Panc1 (cell line): ENCODE measurements at places on chromosomes 2 and 18.
A peak's percentile ranks its signal among the peaks of the same experiment; 100 is the strongest.

GRCh38 chr2:214742119-214742518 lies 67.4 kb downstream of the BARD1 start:
- no peak for DNase-seq

GRCh38 chr2:218252509-218253231 lies 8.1 kb upstream of the GPBAR1 start:
- DNase-seq = no peak

DNA sequence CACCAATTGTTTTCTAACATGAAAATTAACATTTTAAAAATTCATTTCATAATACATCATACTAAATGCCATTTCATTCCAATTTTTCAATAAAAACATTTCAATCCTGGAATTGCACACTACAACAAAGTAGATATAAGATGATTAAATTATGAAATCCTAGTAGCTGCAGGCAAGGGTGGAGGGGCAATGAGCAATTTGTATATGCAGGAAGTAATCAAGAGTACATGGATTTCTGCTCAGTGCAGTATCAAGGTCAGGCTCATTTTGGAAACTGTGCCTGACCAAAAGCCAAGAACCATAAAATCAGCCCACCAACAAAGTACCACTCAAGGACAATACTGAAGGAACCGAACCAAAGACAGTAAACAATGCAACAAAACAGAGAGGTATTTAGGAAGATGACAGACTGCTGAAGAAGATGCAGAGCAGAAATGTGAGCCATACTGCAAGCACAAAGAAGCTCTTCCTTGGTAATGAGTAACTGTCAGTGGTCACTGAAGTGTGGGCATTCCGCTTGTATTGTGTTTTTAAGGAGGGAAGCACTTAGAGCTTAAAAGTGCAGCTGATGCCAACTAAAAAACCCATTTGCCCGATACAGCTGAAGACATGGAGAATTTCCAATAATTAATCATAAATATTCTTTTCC lies 34.5 kb upstream of the DSEL start:
- no peak for DNase-seq

DNA sequence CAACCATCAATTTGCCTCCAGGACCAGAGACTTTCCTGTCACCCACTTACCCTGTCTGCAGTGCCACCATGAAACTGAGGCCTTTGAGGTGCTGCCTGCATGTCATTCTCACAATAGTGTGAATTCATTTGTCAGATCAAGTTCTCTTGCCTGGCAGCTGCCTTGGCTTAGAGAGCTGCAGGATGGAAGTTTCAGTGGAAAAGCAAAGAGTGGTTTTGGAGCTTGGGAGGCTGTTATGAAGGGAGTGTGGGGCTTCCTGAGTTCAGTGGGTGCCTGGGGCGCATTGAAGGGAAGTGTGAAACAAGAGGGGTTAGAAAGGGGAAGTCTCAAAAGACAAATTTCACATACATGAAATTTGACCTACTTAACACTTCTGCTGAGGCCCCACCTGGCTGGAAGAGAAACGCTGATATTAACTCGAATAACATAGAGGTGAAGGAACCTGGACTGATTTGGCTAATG lies 7.9 kb upstream of the LBH start:
- no peak for DNase-seq

GRCh38 chr2:165390875-165391274 lies 78.6 kb upstream of the CSRNP3 start:
- DNase-seq = no peak

- no peak for DNase-seq
These were observed 40.4 kb upstream of the FAM124B start for GRCh38 chr2:224442071-224442967.

GRCh38 chr18:43001821-43002220 lies 113.7 kb downstream of the RIT2 start:
- no peak for DNase-seq

GRCh38 chr2:198615972-198616371 lies 811.6 kb downstream of the PLCL1 start:
- DNase-seq = no peak

GRCh38 chr18:32884543-32884942 lies 111.7 kb upstream of the KLHL14 start:
- no peak for DNase-seq

DNA sequence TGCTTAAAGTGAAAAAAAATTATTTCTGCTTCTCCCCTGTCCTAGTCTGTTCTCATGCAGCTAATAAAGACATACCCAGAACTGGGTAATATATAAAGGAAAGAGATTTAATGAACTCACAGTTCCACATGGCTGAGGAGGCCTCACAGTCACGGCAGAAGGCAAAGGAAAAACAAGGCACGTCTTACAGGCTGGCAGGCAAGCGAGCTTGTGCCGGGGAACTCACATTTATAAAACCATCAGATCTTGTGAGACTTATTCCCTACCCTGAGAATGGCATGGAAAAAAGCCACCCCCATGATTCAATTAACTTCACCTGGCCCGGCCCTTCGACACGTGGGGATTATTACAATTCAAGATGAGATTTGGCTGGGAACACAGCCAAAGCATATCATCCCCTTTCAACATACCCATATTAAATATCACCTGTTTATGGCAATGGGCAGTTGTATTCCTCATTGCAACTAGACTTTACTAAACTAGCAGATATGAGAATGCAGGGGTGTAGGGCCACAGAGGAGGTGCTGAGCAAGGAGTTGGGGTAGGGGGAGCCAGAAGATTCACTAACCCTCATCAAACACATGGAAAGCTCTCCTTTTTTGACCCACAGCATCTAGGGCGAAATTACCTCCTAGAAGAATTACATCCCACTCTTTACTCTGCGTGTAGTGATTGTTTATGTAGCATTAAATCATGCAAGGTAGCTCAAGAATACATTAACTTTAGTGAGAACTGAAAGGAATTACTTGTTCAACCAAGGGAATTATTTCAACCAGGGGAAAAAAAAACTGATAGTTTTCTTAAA lies 183.3 kb upstream of the DOK6 start:
- no peak for DNase-seq

GRCh38 chr2:84115173-84115857 lies 343.8 kb downstream of the SUCLG1 start:
- no peak for DNase-seq

GRCh38 chr2:7539077-7539476 lies 621.9 kb downstream of the RNF144A start:
- no peak for DNase-seq

DNA sequence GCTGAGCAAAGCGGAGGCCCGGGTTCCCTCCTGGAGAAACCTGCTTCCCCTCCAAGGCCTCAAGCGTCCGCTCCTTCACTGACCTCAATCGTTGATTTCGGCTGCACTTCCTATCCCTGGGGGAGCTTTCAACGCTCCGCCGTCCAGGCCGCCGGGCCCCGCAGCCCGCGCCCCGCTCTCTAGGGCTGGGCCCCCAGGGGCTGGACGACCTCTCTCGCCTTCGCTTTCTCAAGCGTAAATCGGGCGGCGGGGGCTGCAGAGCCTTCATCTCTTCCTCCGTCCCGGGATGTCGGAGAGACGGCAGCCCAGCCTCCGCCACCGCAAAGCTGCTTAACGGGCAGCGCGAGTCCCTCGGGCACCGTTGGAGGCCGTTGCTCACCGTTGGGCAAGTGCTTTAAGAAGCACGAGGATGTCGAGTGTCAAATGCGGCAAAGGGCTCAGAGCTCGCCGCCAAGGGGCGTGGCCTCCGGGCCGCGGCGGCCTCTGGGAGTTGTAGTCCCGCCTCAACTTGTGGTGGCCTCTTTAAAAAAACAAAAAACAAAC lies 8.5 kb downstream of the HES6 start:
- peak; percentile 13 for DNase-seq

- DNase-seq = no peak
These were observed 88.9 kb upstream of the CYP26B1 start for GRCh38 chr2:72236445-72237067.

- DNase-seq = no peak
These were observed 57.3 kb upstream of the CREB1 start for GRCh38 chr2:207472343-207473048.

- DNase-seq = no peak
These were observed 43.3 kb downstream of the FBXO11 start for GRCh38 chr2:47862949-47863348.

DNA sequence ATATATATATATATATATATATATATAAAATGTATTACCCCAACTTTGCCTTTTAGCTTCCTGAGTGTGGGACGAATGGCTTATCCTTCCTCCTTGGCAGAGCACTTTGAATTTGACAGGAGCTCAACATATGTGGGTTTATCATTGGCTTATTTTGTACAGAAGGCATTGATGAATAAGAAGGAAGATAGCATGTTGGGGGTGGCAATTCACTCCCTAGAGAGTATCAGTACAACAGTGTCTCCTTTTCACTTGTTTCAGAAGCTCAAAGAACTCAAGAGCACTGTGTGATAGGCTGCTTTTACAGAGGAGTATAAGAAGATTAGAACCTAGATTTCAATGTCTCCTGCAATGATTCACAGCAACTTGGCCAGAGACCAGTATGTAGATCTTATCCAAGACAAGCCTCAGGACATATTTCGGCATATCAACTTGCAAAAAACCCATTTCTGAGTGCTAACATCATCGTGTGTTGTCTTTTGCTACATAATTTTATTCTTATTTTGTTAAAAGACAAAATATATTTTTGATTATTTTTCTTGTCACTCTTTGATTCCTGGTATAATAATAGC lies 345.8 kb downstream of the SOCS6 start:
- no peak for DNase-seq

DNA sequence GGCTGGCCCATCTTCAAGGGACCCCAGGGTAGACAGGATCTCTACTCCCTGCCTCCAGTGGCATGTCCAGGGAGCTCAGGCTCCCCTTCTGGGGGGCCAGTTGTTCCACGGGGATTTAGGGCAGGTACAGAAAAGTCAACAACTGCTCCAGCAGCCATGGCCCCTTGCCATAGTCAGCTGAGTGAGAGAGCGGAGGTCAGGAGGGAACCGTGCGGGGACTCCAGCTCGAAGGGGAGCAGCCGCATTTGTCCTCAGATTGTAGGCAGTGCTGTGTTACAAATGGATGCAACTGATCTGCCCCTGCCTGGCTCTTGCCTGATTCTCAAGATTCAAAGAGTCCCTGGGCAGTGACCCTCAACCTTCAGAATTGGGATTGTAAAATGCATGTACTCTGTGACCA lies 49.9 kb downstream of the ITGB1BP1 start:
- no peak for DNase-seq

- DNase-seq = no peak
These were observed 15.0 kb upstream of the KIF5C start for GRCh38 chr2:148860037-148860436.

- no peak for DNase-seq
These were observed 99.7 kb upstream of the NXPH2 start for GRCh38 chr2:138879931-138880330.

GRCh38 chr2:67840460-67841068 lies 222.2 kb downstream of the C1D start:
- DNase-seq = peak; percentile 42
